ENCODE measurements at places on chromosomes 7 and 10.

DNA sequence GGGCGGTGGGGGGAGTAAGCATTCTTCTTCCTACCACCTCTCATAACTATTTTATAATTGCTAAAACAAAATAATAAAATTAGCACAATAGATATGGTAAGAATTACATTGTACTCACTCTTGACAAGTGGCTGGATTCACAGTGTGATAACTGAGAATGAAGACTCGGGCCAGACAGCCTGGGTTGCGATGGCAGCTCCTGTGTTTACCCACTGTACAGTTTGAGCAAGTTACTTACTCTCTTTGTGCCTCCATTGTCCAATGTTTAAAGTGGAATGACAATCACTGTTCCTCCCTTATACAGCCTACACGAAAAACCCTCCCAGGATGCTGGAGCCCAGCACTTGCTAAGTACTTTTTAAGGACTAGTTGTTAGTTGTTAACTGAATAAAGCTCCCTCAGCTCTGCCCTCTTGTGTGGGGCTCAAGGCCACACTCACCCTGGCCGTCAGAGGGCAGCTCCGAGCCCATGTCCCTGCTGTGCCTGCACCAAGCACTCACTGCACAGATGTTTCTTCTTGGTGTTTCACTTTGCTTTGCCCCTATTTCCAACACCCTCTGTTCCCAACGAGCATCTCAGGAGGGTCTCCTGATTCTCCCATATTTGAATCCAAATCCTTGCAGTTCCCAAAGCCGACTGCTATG is 56.4 kb upstream of the NPS start:
- no peak for DNase-seq

GRCh38 chr7:149664176-149664575 is 109.2 kb downstream of the ZNF467 start:
- DNase-seq, result no peak

- no peak for DNase-seq
These were observed 270.4 kb upstream of the YAE1 start for GRCh38 chr7:39295796-39296195.

GRCh38 chr10:58385784-58386112 is 538 bp downstream of the TFAM start:
- no peak for DNase-seq

GRCh38 chr10:110013630-110014293 is 6.0 kb downstream of the ADD3 start:
- no peak for DNase-seq
